ENCODE measurements at places on chromosomes 2 and 18.

DNA sequence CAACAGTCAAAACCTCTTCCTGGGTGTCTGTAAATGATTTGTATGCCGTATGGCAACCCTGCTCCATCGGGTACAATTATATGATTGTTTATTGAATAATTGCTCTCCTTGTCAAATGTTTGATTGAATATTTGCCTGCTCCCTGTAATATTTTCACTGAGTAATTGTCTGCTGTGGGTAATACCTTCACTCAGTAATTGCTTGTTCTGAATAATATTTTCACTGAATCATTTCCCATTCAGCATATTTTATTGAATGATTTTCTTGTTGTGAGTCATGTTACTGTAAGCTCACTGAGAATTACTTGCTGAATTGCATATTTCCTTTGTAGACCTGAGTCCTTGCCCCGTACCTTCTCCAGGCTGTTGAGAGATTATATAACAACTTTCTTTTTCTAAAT, 535.2 kb downstream of the METTL4 start:
- no peak for DNase-seq

DNA sequence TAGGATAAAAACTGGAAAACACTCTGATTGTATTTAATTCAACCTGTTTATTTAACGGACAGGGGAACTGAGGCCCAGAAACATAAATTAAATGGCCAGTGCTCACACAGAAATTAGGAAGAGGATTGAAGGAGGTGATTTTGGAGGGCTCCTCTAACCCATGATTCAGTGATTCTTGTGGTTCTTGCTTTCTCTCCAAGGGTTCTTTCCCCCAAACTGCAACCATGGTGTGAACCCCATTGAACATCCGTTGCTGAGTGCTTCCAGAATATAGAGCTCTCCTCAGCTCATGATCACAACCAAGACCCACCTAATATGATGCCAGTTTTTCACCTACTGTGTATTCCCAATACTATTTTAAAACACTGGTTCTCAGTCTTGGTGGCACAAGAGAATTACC, 41.4 kb downstream of the BMP10 start:
- DNase-seq, result no peak

- DNase-seq, result peak; percentile 33
Observed at GRCh38 chr2:111155610-111156009, 34.9 kb downstream of the BCL2L11 start.

GRCh38 chr2:65411056-65411795, 21.2 kb downstream of the SPRED2 start:
- DNase-seq, result peak; percentile 34

DNA sequence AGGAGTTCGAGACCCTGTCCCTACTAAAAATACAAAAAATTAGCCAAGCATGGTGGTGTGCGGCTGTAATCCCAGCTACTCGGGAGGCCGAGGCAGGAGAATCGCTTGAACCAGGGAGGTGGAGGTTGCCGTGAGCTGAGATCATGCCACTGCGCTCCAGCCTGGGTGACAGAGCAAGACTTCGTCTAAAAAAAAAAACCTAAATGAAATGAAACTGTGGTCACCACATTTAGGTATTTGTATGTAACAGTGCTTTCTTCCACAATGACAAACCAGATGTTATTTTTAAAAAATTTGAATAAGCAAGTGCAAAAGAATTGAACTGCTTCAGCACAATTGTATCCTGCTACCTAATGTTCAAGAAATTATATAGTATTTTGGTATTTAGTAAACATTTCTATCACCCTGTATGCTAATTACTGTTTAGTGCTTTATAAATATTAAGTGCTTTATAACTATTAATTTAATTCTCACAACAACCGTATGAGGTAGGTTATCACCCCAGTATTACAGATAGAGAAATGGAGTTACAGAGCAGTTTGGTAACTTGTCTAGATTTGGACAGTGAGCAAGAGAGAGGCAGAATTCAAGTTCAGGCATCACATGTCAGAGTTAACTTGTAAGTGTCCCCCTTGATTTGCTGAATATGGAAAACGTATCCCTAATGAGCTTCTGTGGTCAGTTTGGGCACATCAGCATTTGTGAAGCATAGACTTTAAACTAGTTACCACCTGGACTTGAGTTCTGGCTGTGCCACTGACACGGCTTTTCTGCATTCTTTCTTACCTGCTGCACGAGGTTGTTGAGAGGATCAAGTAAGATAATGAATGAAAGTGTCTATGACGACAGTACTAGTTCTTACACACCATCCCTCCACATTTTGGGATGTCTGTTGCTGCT, 14.4 kb downstream of the PHLPP1 start:
- DNase-seq, result no peak

DNA sequence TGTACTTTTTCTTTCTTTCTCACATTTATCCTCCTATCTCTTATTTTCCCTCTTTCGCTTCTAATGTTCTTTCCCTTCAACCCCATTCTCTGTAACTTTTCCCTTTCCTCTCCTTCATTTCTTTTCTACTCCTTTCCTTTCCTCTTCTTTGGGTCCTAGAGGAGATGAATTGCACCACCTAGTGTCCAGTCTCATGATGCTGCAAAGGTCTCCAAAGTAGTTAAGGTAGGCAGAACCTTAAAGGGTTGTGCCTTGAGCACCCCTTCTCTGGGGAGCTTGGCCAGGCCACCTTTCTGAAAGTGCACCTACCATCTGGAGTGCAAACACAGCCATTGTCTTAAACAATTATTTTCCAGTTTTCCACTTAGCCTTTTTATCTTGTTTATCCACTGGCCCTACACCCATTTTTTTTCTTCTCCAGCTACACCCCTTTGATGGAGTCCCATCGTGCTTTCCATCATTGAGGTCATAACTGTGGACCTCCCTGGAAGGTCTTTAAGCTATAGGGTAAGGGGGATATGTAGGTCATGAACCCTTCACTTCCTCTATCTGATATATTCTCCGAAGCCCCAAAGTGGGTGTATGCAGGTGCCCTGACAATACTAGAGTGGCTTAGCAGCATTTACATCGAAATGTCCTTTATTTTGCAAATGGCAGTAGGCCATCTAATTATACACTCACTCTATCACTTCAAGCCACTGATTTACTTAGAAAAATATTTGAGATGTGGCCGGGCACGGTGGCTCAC, 155.9 kb downstream of the ESCO1 start:
- DNase-seq, result peak; percentile 59

- no peak for DNase-seq
Observed at GRCh38 chr2:233227346-233227978, 24.0 kb upstream of the ATG16L1 start.

DNA sequence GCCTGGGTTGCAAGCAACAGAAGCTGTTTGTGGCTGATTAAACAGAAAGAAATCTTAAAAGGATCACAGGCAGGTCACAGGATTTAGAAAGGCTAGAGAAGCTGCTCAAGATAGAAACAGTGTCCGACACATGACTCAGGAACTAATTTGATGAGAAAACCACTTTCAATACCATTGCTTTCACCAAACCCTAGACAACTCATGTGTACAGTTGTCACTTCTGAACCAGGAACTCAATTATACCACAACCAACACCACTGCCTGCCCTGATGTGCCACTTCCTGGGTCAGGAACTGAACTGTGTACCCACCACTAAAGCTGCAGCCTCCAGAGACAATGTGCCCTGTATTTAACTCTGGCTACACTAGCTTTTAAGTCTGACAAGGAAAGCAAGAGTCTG, 56.0 kb downstream of the TMEM247 start:
- DNase-seq, result no peak

DNA sequence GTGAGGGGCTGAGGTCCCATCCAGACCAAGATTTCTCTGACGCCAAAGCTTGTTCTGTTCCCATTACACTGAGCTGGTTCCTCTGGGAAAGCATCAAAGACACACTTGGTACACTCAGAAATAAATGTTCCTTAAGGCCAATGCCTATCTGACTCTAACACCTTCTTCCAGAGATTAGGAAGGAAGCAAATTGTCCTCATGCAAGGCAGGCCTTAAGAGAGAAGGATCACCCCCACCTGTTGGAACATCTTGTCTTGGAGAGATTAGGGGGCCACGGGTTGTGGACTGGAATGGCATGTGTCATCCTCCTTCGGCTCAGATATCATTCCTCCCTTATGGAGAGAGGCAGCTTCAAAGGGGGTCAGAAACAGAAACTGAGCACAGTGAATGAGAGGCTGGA, 100.2 kb downstream of the ANKRD44 start:
- DNase-seq, result no peak

DNA sequence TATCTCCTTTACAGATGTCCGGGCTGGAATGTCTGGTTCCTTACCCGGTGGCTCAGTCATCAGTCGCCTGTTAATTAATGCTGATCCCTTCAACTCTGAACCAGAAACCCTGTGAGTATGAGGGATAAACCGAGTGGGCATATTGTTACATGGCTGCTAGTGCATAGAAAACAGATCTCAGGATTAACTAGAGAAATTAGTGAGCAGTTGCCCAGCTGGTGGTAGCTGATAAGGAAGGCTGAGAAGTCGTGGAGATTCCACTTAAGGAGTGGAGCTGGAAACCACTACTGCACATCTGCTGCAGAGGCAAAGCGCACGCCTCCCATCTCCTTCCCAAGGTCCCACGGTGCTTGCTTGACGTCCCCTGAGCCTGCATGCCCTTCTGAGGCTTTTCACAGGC, 97.7 kb downstream of the DGKD start:
- DNase-seq, result no peak

- DNase-seq, result no peak
Observed at GRCh38 chr2:142621287-142621686, 256.2 kb upstream of the KYNU start.

- no peak for DNase-seq
Observed at GRCh38 chr18:64539847-64540246, 391.0 kb upstream of the LINC00305 start.

GRCh38 chr2:159616286-159616701, at the start of gene BAZ2B:
Gene BAZ2B, minus strand, starts transcription at chr2:159616548. Its CDS starts 137,829 bp downstream, at chr2:159478719.
- peak; percentile 60 for DNase-seq

DNA sequence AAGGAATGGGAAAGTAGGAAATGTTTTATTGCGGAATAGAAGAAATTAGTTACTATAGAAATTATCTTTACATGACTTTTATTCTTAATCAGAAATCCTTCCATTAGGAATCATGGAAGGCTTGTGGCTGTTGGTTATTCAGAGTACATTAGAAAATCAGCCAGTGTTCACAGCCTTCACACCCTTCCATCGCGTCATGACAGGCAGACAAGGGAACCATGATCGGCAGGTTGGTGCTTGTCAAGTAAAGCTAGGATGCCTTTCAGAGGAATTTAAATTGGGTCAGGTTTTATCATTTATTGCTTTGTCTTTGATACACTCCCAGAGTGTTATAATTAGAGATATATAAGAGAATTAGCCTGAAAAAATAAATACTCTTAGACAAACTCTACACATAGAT, 400.6 kb downstream of the THSD7B start:
- no peak for DNase-seq

- no peak for DNase-seq
Observed at GRCh38 chr2:162401871-162402270, 57.9 kb downstream of the GCA start.

DNA sequence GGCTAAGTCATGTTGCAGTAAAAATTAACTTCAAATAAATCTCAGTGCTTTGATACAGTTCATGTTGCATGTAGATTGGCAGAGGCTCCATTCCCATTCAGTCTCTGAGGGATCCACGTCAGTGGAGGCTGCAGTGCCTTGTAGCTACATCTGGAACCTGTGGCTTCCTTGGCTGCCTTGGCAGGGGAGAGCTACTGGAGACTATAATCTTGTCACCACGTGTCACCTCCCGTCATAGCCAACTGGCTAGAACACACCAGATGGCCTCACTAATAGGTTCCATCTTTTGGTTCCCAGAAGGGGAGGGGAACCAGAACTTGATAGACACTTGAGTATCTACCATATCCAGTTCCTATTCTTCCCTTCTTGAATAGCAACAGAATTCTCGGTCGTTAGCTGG, 28.4 kb downstream of the E2F6 start:
- no peak for DNase-seq

GRCh38 chr2:229170916-229171315, 100.2 kb downstream of the PID1 start:
- DNase-seq, result no peak

DNA sequence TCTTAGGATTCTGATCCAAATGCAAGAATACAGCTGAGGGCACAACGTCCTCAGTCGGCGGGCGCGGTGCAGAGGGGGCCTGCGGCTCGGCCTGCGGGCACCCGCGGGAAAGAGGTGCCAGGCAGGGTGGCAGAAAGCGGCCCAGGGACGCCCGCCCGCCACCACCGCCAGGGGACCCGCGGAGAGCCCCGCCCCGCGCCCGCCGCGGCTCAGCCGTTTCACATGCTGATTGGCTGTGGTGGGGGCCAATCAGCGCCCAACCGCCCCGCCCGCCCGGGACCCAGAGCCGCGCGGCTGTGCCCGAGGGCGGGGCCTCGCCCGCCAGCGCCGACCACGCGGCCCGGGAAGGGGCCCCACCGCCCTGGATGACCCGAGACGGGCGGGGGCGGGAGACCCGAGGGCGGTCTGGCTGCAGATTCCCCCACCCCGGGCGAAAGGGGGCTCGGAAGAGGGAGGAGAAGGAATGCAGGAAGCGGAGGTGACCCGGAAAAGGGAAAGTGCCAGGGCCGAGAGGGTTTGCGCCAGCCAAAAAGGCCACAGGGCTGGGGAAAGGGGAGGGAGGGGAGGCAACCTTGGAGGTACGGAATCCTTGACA, 8.0 kb downstream of the IRS1 start:
- DNase-seq, result peak; percentile 76

Measured in SW480 (cell line).